Activated CD4-positive, alpha-beta T cell treated with anti-CD3 and anti-CD28 coated beads, Interleukin-2, Interleukin-6, amounts not matched to agents 100 ng/mL and 50 ng/mL, durations not matched to agents 16 hours and 8 hours (primary cell): ENCODE measurements at places on chromosomes 13 and 19.

GRCh38 chr19:35009424-35010415 is 9.6 kb downstream of the GRAMD1A start:
- DNase-seq: no peak

DNA sequence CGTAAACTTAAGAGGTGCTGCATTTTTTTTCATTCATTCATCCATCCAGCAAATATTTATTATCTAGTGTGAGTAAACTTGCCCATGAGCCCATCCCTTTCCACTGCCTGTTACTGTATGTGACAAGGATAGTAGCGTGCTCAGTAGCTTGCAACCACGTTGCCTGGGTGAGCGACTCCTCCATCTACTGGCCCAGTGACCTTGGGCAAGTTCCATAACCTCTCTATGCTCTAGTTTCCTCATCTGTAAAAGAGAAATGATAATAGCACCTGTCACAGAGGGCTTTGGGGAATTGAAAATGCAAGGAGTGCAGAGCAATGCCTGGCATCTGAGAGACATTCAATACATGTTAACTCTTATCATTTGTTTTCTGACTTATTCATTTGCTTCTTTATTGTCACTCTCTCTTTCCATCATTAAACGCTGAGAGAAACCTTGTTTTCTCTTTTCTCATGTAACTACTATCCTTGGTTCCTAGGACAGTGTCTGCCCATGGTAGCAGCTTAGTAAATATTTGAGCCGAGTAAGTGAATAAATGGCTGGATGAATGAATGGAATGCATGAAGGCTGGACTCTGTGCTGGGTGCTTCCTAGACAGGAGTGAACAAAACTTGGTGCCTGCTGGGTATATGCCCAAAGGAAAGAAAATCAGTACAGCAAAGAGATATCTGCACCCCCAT is 19.9 kb downstream of the LRCH1 start:
- no peak for DNase-seq

DNA sequence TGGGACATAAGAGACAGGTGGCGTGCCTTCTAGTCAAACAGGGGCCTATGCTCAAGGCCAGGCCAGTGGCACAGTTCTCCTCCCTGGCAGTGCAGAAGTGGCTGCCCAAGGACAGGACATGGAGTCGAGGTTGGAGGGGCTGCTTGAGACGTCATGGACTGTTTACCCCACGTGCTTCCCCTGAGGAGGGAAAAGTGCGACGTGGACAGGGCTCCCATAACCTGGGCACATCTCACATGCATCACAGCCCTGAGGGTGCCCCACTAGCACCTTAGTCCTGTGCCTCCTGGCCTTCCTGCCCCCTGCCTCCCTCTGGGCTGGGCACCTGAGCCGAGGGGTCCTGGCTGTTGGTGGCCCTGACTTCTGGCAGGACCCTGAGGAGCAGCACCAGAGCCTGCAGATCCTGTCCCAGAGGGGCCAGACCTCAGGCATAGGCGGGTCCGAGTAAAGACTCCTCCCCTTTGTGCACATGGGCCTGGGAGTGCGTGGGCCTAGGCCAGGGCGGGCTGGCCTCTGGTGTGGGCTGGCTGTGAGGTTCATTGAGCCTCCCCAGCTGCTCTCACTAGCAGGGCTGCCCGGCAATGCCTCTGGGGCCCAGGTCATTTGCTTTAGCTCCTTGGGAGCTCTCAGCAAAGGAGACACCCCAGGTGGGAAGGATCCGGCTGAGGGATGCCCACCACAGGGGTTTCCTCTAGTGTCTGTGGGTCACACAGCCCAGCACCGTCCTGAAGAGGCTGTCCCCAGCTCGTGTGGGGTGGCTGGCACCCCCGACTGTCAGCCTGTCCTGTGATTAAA is 65.7 kb downstream of the CEBPG start:
- DNase-seq: no peak

DNA sequence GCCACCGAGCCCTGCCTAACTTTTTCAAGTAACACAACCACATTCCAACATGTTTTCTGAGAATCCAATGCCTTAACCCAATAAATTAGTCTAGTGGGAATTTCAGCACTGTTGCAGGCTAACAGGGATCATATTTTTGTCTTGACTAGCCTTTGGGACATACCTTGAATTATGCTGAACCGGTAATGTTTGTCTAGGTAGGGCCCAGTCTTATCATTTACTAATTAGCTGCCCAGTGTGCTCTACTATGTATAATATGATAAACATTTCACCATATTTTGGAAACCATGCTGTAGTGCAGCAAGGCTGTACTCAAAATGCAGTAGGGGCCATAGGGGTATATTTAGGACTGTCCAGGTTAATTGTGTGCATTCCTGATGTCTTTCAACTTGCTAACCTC is 3.3 kb upstream of the PDS5B start:
- no peak for DNase-seq

DNA sequence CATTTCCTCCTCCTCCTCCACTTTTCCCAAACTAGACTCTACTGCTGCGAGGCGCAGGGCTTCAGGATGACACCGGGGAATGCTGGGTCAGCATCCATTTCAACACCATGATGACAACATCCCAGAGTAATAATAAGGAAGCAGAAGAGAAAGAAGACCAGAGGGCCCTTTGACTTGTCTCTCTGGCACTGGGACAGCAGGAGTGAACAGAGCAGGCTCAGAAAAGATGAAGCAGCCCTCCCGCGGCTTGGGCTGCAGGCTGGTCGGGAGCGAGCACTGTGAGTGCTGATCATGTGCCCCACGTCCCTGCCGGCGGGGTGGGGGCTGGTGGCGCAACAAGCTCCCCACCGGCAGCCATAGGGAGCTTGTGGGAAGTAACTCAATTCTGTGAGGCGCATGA is 30.5 kb downstream of the RANBP3 start:
- no peak for DNase-seq

- no peak for DNase-seq
Measured at GRCh38 chr13:93673885-93674284, 447.3 kb downstream of the GPC6 start.

DNA sequence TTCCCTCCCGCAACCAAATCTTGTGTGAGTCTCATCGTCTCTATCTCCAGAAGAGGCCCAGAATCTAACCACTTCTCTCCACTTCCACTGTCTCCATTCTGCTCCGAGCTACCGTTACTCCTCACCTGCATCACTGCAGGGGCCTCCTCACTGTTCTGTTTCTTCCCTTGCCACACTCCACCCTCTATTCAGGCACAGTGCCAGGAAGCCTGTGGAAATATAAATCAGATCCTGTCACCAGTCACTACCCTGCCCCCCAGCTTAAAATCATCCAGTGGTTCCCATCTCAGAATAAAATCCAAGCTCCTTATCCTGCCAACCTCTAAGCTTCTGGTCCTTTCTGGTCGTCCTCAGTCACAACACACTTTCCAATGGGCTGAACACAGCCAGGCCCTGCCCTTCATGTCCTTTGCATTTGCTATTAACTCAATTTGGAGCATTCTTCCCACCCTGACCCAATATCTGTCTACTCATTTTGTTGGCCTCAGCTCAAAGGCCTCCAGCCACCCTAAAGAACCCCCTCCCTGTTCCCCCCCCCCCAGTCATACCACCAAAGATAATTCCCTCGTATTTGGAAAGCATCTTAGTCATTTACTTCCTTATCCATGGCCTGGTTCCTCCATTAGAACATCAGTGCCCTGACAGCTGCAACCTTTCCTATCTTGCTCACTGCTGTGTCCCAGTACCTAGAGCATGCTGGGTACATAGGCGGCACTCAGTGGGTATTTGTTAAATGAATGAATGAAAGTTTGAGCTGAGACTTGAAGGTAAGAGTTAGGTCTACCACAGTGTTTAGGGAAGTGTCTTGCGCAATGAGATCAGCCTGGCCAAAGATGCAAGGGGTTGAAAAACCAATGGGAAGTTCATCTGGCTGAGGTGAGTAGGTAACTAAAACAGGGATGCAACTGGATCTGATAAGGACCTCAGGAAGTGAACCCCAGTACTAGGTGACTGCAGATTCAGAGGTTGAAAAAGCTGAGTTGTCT is 24.4 kb downstream of the ZNF175 start:
- no peak for DNase-seq

- DNase-seq: peak; percentile 49
Measured at GRCh38 chr13:35157143-35157755, 215.2 kb downstream of the NBEA start.

DNA sequence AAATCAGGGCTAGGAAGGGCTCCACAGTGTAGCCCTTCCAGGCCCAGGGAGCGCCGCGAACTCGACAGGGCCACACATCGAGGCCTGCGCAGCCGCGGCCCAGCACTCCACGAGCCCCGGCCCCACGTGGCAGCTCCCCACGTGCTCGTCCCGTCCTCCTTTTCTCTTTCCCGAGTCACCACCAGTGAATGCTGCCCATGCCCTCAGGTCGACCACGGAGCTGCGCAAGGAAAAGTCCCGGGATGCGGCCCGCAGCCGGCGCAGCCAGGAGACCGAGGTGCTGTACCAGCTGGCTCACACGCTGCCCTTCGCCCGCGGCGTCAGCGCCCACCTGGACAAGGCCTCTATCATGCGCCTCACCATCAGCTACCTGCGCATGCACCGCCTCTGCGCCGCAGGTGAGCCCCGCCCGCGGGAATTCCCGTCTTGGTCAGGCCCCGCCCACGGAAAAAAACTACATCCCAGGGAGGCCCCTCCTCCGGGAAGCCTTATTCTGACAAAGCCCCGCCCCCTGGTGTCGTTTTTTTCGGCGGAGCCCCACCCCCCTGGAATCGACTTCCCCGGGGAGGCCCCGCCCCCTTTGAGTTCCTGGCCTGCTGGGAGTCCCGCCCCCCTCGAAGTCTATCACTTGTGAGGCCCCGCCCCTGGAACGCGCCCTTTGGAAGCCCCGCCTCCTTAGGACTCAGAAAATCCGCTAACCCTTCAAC is 7.0 kb downstream of the HIF3A start:
- DNase-seq: no peak

- no peak for DNase-seq
Measured at GRCh38 chr13:93227280-93227877, 772 bp downstream of the GPC6 start.

GRCh38 chr13:100657881-100658315 is 16.7 kb downstream of the TMTC4 start:
- DNase-seq: no peak

GRCh38 chr13:81001828-81002385 is 661.0 kb upstream of the SPRY2 start:
- no peak for DNase-seq

- no peak for DNase-seq
Measured at GRCh38 chr13:95559100-95559499, 6.6 kb downstream of the CLDN10 start.

GRCh38 chr19:34853369-34853768 is 73.3 kb upstream of the ZNF30 start:
- no peak for DNase-seq

GRCh38 chr19:8965887-8966286 is 44.3 kb downstream of the MUC16 start:
- no peak for DNase-seq

DNA sequence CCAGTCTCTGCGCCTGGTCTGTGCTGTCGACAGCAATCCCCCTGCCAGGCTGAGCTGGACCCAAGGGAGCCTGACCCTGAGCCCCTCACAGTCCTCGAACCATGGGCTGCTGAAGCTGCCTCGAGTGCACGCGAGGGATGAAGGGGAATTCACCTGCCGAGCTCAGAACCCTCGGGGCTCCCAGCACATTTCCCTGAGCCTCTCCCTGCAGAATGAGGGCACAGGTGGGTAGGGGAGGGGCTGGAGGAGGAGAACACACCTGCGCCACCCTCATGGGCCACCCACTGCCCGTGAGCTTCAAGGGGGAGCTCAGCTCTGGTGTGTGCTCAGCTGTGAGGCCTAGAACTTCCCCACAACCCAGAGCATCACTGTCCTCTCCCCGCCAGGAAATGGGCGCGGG is 38.6 kb upstream of the CD33 start:
- no peak for DNase-seq

DNA sequence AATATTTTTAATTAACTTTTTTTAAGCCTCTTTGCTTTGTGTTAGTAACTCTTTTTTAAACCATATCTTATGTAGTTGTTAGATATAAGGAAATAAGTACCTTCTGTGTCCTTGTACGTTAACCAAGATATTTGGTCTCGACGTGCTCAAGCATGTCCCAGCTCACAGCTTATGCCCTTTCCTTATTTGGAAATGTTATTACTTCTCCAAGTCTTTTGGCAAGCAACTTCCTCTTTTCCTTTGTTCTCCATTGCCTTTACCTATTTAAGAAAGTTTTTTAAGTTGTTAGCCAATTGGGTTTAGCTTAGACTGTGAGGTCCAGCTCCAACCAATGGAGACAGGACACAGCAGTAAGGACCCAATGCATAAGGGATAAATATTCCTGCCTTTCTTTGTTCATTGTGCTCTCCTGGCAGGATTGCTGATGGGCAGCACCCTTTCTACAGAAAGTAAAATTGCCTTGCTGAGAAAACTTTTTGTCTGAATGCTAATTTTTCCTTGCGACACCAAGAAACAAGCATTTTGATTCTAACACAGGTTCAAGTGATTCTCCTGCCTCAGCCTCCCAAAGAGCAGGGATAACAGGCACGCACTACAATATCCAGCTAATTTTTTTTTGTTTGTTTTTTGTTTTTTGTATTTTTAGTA is 5.2 kb downstream of the DKKL1 start:
- no peak for DNase-seq

DNA sequence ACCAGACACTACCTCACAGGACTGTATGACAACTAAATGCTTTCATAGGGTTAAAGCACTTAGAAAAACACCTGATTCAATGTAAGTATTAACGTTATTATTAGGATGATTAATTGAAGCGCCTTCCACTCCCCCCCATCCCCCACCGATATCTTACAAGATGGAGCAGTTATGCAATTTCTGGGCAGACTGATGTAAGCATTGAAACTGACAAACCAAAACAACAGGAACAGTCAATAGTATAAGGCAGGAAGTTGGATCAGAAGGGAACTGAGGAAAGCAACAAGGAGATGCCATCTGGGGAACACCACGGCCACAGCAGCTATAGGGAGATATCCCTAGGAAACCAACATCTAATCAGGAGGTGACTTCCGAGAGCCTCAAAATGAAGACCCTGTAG is 3.8 kb downstream of the LCP1 start:
- DNase-seq: no peak

DNA sequence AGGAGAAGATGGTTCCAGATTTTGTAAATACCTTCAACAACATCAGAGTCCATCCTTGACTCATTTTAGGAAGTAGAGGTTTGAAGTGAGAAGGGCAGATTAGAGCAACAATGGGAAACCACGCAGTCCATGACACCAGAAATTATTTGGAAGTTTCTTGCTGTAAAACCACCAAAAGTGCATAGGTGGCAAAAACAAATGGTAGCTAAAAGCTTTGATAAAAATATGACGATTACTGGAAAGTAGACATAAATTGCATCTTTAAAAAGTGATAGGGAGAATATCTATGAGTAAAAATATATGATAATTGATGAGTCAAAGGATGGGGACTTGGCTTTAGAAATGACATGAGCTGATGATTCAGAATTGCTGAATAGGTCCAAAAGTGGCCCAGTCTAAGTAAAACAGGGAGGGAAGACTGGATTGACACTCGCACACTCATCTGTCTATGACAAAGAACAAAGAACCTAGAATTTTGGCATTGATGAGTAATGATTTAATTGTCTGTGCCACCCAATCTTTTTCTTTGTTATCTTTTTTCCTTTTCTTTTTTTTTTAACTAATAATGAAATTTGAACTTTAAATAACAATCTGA is 472.2 kb downstream of the MYO16 start:
- DNase-seq: peak; percentile 23

GRCh38 chr19:6963244-6963852 is 57.9 kb downstream of the MBD3L2B start:
- DNase-seq: no peak

- no peak for DNase-seq
Measured at GRCh38 chr13:34970961-34971360, 28.9 kb downstream of the NBEA start.

GRCh38 chr19:42363614-42364346 is 26.3 kb downstream of the CNFN start:
- DNase-seq: no peak

GRCh38 chr19:40512473-40513344 is 45.9 kb downstream of the SPTBN4 start:
- no peak for DNase-seq
